ENCODE measurements at places on chromosomes 6 and 20.

DNA sequence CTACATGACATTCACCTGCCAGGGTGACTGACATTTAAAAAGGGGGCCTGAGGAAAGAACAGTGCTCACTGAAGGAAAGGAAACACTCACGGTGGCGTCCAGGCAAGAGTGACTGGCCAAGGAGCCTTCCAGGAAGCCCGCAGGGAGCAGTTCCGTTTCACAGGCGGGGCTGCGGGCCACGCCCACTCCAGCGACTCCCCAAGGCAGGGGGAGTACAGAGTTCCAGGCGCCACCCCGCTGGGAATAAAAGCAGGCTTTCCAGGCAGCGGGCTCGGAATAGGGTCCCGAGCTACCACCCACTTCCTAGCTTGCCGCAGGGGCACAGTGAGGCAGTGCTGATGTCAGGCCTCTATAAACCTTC, 34.2 kb downstream of the PKIG start:
- DNase-seq = no peak

DNA sequence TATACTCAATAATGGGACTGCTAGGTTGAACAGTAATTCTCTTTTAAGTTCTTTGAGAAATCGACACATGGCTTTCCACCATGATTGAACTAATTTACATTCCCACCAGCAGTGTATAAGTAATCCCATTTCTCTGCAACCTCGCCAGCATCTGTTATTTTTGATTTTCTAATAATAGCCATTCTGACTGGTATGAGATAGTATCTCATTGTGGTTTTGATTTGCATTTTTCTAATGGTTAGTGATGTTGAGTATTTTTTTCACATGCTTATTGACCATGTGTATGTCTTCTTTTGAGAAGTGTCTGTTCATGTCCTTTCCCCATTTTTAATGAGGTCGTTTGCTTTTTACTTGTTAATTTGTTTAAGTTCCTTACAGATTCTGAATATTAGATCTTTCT, 66.5 kb downstream of the STK4 start:
- no peak for DNase-seq

DNA sequence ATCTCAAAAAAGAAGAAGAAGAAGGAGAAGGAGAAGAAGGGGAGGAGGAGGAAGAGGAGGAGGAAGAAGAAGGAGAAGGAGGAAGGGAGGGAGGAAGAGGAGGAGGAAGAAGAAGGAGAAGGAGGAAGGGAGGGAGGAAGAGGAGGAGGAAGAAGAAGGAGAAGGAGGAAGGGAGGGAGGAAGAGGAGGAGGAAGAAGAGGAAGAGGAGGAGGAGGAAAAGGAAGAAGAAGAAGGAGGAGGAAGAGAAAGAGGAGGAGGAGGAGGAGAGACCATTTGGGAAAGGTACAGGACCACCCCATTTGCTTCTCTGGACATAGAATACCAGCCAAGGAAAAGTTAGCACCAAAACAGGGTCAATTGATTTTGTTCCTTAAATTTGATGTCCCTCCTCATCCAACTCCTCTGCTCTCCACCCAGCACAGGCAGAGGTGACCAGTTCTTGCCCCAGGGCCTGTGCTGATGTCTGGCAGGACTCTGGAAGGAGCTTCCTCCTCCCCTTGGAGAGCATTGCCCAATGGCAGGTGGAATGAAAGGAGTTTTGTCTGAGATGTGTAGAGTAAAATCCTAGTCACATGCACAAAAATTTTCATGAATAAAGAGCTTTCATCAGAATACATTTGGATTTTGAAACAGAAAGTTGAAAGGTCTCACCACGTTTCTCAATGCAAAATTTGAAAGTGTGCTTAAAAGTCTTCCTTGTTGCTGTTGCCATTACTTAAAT, 182.9 kb downstream of the LY86 start:
- DNase-seq = no peak

GRCh38 chr20:60123652-60124051, 165.4 kb downstream of the CDH26 start:
- DNase-seq = no peak

DNA sequence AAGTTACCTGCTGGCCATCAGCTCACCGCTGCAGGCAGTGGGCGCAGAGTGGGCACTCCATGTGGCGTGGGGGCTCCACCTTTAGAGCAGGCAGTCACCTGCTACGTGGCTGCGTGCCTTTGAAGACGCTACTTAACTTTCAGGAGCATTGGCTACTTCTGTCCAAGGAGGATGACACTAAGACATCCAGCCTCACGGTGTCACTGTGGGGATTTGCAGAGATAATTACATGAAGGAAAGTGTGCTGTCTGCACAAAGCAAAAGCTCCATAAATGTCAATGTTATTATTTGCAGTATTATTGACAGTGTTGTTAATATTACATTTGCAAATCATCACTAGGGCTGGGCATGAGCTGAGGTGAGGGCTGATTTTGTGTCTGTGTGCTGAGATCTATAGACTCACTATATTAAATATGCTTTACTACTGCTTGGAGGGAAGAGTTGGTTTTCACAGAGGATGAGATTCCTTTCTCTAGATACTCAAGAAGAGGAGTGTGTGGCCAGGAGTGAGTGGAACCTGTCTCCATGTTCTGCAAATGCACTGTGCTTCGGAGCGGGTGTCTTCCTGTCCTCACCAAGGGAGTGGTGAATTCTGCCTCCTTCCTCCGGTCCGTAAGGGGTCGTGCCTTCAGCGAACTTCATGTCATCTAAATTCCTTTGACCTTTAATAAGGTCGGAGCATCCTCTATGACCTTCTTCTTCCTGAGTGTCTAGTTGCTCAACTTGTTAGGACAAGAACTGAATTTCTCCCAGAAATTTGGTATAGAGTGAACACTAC, 165.8 kb upstream of the SYNDIG1 start:
- DNase-seq = no peak

DNA sequence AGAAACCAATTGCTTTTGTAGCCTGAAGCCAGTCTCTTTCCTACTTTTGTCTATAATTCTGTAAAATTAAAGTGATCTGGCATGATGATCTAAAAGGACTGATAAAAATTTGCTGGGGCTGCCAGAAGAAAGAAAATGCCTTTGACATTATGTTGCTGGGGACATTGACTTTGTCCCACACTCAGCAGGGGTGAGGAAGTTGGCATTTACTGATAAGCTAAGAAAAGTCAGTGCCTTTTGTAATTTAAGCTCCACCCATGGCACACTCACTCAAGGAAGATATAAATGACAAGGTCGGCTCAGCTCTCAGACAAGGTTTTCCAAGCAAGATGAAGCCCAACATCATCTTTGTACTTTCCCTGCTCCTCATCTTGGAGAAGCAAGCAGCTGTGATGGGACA, at the start of gene SEMG1:
Gene SEMG1, plus strand, starts transcription at position 309 of the 400 bp plus-strand sequence. Its CDS starts 21 bp downstream, at position 330.
- DNase-seq = no peak

GRCh38 chr6:45687570-45687969, 309.8 kb upstream of the SUPT3H start:
- no peak for DNase-seq

- DNase-seq = peak; percentile 15
Measured at GRCh38 chr20:57698116-57698866, 11.5 kb downstream of the PMEPA1 start.

- DNase-seq = no peak
Measured at GRCh38 chr6:152859225-152859624, 108.6 kb downstream of the VIP start.

DNA sequence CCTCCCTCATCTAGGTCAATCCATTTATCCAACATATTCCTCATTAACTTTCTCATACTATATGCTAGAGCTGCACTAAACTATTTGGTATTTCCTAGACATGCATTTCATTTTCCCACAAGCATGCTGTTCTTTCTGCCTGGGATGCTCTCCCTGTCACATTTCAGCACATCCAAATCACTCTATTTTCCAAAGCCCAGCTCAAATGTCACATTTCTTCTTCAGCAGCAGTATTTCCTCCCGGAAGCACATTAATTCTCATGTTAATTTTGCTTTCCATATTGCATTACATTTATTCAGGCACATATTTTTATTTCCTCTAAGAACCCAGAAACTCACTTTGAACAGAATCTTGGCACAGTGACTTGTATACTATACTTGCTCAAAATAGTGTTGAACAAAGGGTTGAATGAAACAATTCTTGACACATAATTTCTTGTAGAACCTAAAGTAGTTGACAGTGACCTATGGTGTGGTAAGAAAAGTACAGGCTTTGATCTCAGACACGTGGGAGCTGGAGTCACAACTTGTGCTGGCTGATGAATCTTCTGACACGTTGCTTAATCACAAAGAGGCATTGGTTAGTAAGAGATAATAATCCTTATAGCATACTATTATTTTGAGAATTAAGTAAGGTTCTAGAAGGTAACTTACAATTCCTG, 30.8 kb upstream of the CD2AP start:
- no peak for DNase-seq

GRCh38 chr20:53215166-53215565, 243.0 kb downstream of the TSHZ2 start:
- no peak for DNase-seq

- DNase-seq = no peak
Measured at GRCh38 chr6:146871611-146872425, 273.0 kb downstream of the ADGB start.

DNA sequence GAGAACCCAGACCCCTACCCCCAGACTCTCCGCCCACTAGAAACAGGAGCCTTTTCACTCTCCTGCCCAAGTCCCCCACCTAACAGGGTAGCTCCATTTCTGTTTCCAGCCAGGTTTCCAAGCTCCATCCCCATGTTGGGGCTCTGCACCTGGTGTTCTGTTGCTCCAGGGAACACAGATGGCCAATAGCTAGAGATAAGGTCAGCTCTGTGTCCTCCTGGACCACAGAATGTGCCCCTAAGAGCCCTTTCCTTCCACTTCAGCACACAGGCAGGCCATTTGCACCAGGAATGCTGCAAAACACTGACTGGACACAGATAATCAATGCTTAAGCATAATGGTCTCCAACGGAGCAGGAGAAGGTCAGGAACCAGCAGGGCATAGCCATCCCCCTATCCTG, 159.4 kb downstream of the QRSL1 start:
- DNase-seq = no peak

GRCh38 chr6:149248693-149249369, 68.7 kb upstream of the TAB2 start:
- DNase-seq = no peak

GRCh38 chr20:24795436-24795835, 153.6 kb upstream of the CST7 start:
- DNase-seq = no peak

- no peak for DNase-seq
Measured at GRCh38 chr6:116575227-116575626, 3.9 kb downstream of the RWDD1 start.

DNA sequence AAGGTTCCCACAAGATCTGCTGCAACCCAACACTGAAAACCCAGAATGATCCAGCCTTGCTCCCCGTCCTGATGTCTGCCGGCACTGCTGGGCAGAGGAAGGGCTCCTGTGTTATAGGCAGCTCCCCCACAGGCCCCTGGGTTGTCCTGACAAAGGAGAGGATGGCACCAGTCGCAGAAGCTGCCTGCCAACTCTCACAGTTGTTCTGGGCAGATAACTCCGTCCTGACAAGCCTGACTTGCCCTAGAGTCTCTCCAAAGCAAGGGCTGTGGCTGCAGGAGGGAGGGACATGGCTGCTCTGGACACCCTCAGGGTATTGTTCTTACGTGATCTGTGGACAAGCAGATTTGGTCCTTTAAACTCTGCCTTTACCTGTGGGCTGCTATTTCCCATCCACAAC, 243.8 kb downstream of the CDH26 start:
- DNase-seq = no peak

DNA sequence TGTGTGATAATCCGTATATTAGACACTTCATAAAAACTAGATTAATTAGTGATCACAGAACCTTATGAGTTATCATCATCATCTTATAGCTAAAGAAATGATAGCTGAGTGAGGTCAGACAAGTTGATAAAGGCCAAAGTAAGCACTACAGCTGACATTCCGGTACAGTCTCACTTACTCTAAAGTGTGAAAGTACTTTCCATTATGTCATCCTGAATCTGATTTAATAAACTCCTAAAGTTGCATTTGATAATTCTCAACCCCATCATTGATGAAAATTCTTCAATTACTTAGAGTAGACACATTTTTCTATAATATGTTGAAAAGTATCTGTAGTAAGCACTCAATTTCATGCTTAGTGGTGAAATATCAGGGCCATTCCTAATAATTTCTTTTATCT, 385.2 kb upstream of the CHD6 start:
- no peak for DNase-seq

DNA sequence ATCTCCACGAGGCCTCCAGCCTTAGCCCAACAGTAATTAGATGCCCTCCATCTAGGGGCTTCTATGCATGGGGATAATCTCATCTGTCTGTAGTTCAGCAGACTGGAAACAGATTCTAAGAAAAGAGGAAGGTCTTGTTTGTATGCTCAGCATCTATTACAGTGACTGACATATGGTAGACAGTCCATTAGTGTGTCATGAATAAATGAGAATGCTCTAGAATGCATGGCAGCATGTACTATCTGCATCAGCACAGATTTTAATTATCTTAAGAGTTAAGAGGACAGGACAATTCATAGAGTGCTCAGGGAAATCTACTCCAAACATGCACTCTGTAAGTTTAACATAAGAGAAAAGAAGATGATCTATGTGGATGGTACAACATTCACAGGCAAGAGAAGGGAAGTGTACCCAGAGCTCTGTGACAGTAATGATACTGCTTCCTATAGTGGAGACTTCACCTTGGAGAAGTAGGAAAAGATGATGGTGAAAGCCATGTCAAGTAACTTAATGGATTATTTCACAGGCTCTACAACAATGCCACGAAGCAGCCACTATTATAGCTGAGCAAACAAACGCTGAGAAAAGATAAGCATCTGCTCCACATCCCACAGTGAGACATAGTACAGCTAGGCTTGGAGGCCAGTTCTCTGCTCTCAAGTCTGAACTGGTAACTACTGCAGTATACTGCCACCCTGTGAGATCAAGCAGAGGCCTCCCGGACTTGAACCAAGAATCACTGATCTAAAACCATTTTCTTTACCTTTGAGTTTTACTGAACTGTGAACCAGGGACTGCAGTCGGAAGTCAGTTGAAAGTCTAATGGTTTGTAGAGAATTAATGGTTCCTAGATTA, 309.2 kb upstream of the SPTLC3 start:
- DNase-seq = no peak

GRCh38 chr6:16240589-16241320, 2.4 kb downstream of the GMPR start:
- DNase-seq = no peak

- DNase-seq = no peak
Measured at GRCh38 chr6:166935353-166935752, 21.0 kb downstream of the RNASET2 start.

GRCh38 chr6:33315793-33316602, 1.5 kb downstream of the ZBTB22 start:
- no peak for DNase-seq

DNA sequence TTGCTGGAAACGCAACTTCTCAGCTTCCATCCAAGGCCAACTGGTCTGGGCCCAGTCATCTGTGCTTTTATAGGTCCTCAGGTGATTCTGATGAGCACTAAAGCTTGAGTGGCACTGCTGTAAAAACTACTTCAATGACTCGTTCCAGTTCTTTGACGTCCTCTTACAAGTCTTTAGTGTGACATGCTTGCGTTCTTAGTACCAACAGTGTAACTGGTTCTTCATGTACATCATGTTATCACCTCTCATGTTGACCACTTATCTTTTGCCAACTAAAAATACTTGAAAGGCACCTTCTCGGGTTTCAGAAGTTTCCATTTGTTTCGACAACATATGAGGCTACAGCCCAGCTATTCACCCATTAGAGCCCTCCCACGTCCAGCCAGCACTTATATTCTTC, 468.9 kb downstream of the PRKN start:
- DNase-seq = no peak
